A549 treated with Hydrocortisone at 1 μM for 4 hours (cell line): ENCODE measurements at places on chromosomes 1 and 21. TPM values are rescaled to one million over a fixed set of nuclear protein-coding genes. Genes with fewer than 3 reads are reported as not detected.

Gene PLEKHA6
- 26.4 to 36.3 TPM (median 33.2 TPM) in 5 replicates for total RNA-seq

Gene NFASC
- 1.1 to 1.2 TPM (median 1.1 TPM) in 5 replicates for total RNA-seq

Gene C1QTNF12
- 0.97 to 2.3 TPM (median 1.3 TPM) in 5 replicates for total RNA-seq

Gene CYP4A11
- total RNA-seq = not detected in 5 replicates

Gene B3GALT2
- total RNA-seq = not detected in 5 replicates

Gene PADI2
- 0.89 to 1.2 TPM (median 1.00 TPM) in 5 replicates for total RNA-seq

Gene FTCD
- total RNA-seq = 0.11 to 0.24 TPM (median 0.15 TPM) in 3 of 5 replicates, not detected in the others

Gene ATP1A4
- not detected in 5 replicates for total RNA-seq

Gene KLF17
- total RNA-seq = 0.32 to 0.76 TPM (median 0.47 TPM) in 5 replicates

Gene PGLYRP3
- total RNA-seq = not detected in 5 replicates

Gene DNASE2B
- total RNA-seq = not detected in 5 replicates
